T1000 (cell line): ENCODE measurements at places on chromosomes 2 and 18.

DNA sequence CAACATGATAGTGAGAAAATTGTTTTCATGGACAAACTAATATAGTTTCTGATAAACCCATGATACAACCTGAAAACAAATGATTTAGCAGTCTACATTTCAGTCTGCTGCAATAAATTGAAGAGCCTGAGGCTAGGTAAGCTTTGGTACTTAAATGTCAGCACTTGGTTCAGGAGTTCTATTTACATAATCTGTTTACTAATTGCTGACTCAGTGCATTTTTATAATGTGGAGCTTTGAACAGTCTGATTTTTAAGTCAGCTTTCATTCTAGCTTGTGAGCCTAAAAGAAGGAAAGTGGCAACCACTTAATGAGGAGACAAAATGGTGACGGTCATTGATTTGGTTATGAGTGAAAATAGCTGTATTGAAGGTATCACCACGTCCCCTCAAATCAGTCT is 488.6 kb downstream of the CPS1 start:
- DNase-seq = no peak

- DNase-seq = no peak
Observed at GRCh38 chr2:70513738-70514137, 39.9 kb downstream of the TGFA start.

DNA sequence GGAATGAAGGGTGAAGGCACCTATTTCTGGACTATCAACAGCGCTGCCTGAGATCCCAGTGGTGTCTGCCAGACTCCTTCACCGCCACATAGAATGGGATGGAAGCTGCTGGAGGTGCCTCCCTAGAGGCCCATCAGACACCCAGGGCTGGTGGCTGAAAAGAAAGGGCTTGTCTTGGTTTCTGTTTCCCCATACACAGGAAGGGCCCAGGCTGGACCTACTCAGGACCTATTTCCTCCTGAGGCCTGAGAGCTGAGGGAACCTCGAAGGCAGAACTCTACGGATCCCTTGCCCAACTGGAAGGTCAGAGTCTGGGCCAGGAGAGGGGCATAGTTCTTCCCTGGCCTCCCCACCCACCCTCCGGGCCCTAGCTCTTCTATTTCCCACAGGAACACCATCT is 2.9 kb upstream of the CLEC4F start:
- DNase-seq = no peak

GRCh38 chr2:122692400-122693083 is 937.1 kb downstream of the TSN start:
- no peak for DNase-seq

DNA sequence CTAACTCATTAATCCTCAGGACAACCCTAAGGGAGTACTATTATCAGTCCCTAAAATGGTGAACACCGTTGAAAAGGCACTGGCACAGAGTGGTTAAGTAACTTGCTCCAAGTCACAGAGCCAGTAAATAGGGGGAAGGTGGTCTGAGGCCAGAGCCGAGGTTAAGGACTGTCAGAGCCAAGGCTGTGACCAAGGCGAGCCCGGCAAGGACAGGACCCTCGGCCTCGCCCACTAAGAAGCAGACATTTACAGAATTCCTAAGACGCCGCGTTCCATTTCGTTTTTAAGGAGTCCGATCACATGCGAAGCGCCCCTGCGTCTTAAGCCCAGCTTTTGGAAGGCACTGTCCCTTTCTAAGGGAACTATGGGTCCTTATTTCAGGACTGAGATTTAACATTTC is 1.1 kb downstream of the PDIA6 start:
- no peak for DNase-seq

DNA sequence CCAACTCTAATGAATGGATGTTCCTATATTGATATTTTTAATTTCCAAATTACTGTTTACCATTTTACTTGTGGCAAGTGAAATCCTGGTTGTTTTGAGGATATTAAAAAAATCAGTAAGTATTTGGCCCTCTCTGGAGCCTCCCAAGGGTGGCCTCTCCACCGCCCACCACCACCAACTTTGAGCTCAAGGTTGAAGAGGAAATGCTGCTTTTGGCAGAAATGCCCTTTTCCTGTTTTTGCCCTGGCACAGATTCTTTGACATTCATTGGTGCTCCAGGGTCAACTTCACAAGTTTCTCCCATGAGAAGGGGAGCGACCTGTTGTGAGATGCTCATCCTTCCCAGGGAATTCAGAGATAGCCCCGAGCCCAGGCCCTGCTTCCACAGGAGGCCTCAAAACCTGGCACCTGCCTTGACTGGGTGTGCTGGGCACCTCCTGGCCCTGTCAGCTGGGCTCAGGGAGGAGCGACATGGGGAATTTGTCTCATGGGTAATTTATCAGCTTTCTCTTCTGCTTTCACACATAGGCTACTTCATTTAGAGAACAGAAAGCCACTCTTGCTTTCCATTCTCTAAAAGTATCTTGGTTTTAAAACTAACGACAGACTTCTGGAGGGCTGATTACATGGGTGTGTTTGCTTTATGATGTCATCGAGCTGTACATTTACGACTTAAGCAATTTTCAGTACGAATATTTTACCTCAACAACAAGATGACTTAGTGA is 6.9 kb downstream of the CD8A start:
- no peak for DNase-seq

DNA sequence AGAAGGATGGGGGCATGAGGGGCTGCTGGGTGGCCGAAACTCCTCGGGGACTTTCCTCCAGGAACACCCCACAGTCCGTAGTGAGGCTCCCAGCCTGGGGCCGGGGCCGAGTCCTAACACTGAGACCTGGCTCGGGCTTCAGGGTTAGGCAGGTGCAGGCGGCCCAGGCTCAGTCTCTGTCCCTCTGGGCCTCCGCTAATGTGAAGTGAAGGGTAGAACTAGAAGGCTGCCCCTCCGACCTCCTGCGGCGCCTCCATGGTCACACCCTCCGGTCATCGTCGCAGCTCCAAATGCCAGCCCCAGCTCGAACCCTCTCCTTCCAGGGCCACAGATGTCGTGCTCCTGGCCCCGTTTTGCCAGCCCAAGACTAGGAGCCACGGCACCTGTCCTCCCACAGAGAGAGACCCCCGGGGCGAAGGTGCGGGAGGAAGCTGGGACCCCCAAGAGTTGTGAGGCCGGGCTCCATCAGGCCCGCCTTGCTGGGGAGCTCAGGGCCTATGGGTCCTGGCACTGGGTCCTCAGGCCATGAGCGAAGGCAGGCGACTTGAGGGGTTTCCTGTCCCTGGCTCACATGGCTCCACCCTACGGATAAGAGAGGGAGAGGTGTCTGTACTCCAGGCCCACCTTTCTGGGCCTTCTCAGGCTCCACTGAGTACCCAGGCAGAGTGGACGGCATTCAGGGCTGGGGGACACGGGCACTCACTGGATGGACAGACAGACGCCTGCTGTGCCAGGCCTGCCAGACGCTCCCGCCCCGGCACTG is 797 bp downstream of the ANO7 start:
- no peak for DNase-seq

DNA sequence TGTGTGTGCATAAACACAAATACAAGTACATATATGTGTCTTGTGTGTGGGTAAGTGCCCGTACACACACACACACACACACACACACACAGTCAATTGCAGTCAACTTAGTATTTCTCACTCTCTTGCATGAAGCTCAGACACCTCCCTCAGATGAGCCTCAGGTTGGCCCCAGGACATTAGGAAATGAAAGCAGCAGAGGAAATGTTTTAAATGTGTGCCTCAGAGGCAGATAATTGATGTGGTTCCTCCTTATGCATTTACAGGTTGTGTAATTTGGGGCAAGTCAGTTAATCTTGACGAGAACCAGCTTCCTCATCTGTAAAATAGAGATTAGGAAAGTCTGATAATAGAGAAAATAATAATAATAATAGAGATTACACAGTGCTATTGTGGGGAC is 814.0 kb upstream of the ID2 start:
- DNase-seq = no peak

GRCh38 chr2:44211183-44211582 is 42.5 kb downstream of the PPM1B start:
- no peak for DNase-seq

- no peak for DNase-seq
Observed at GRCh38 chr2:100427627-100428258, 10.3 kb upstream of the CHST10 start.

- DNase-seq = no peak
Observed at GRCh38 chr2:170247882-170248393, 70.0 kb downstream of the MYO3B start.

GRCh38 chr2:175282886-175283285 is 101.4 kb upstream of the ATP5MC3 start:
- DNase-seq = no peak

DNA sequence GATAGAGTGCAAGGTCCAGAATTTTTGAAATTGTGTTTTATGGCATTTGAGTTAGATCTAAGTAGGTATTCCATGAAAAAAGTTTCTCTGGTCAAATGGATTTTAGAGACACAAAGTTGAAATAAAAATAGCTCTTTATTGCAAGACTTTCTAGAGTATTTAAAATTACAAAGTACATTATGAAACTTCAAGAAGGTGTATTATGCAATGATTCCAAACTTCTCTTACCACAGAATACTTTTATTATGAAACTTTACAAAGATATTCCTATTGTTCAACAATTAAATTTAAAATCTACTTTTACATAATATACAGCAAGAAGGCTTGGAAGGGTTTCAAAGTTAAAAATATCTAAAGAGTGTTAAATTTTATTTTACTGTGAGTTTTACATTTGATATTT is 65.9 kb downstream of the CALCRL start:
- DNase-seq = no peak

DNA sequence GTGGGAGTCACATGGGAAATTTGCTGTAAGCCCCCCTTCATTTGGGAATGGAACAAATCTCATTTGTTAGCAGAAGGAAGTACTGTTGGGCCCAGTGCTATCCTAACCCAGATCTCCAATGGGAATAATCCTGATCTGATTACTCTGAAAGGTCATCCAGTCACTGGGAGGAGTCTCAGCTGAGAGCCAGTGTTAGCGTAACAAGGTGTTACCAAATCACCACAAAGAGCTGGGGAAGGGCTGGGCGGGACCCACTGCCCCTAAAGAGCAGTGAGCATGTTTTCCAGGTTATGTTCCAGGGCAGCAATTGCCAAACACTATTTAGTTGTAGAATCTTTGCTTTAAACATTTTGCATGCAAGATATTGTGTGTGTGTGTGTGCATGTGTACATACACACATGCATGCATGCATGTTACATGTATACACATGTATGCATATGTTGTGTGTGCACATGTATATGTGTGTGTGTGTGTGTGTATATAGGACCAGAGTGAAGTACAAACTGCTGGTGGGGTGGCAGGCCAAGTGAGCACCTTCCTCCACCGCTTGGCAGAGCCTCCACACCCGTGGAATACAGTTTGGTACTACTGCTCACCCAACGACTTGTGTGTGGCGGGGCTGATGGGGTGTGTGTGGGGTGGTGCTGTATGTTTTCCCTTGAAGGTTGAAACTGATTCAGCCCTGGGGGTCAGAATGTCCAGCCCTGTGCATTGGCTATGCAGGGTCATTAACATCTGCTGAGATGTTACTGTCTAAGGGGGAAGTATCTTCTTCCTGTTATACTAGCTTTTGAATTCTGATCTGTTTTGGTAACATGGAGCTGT is 15.2 kb downstream of the INPP5D start:
- DNase-seq = no peak

DNA sequence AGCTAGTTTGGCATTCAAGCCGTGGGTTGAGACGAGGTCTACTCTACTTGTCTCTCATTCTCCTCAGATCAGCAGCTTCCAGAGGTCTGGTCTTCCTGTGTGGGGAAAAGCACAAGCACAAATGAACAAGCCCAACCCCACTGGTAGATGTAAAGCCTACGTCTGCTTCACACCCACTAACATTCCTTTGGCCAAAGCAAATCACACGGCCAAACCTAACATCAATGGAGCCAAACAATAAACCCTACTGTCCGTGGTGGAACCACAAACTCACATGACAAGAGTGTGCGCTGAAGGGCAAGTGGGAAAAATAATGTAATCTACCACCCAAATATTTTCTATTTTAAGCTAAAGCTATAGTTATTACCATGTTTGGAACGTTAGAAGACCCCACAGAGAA is 179.3 kb upstream of the MGAT5 start:
- no peak for DNase-seq

DNA sequence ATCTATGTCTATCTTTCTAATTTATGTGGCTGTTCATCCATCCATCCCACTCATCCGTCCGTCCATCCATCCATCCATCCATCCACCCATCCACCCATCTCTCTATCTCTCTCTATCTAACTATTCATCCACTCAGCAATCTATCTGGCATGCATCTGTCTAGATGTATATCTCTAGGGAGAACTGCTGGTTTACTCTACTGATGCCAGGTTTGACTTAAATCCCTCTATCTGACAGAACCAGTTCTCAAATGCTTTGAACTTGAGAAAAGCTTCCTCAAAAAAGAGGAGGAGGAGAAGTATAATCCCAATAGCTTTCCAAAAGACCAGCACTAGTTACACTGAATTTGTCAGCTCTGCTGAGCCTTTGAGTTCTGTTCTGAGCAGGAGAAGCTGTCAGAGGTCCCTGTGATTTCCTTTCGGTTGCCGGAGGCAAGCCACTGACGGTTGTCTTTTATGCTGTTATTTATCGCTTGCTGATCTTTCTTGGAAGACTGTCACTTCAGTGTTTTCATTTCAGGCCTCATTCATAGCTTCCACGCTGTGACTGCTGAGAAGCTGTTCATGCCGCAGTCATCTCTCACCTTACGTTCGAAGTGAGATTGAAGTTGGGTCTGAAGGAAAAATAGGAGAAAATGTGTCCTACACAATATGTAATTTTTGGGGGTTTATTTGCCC is 129.4 kb upstream of the UXS1 start:
- DNase-seq = no peak

- no peak for DNase-seq
Observed at GRCh38 chr18:47050468-47050867, 15.0 kb upstream of the ELOA2 start.

DNA sequence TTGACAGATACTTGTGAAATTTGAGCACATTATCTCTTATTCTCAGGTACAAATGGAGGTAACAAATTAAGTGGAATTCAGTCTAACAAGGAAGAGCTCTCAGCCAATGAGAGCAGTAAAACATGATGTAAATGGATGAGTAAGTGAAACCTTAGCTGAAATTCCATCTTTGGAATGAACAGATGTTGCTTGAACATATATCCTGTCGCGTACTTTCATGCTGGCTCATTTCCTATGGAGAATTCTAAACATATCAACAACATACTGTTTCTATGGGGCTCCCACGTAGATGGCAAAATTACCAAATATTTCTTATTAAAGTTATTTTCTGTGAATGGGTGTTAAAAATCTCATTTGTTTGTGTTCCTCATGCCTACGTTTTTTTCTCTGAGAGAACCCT is 256.3 kb upstream of the LINC00305 start:
- DNase-seq = no peak

GRCh38 chr18:9092665-9093064 is 9.8 kb upstream of the NDUFV2 start:
- no peak for DNase-seq

- DNase-seq = no peak
Observed at GRCh38 chr2:15913146-15913545, 27.2 kb upstream of the MYCN start.

- DNase-seq = no peak
Observed at GRCh38 chr2:112255875-112256274, 1.0 kb upstream of the ZC3H8 start.
